CD4-positive, alpha-beta T cell treated with Interleukin-17A for 1 hour (primary cell): ENCODE measurements at places on chromosomes 7 and 10.
A peak's percentile ranks its signal among the peaks of the same experiment; 100 is the strongest.

- no peak for DNase-seq
These were observed 112.9 kb upstream of the ZNF746 start for GRCh38 chr7:149610441-149611011.

GRCh38 chr10:53108317-53108934 lies 335.8 kb upstream of the MBL2 start:
- no peak for DNase-seq

DNA sequence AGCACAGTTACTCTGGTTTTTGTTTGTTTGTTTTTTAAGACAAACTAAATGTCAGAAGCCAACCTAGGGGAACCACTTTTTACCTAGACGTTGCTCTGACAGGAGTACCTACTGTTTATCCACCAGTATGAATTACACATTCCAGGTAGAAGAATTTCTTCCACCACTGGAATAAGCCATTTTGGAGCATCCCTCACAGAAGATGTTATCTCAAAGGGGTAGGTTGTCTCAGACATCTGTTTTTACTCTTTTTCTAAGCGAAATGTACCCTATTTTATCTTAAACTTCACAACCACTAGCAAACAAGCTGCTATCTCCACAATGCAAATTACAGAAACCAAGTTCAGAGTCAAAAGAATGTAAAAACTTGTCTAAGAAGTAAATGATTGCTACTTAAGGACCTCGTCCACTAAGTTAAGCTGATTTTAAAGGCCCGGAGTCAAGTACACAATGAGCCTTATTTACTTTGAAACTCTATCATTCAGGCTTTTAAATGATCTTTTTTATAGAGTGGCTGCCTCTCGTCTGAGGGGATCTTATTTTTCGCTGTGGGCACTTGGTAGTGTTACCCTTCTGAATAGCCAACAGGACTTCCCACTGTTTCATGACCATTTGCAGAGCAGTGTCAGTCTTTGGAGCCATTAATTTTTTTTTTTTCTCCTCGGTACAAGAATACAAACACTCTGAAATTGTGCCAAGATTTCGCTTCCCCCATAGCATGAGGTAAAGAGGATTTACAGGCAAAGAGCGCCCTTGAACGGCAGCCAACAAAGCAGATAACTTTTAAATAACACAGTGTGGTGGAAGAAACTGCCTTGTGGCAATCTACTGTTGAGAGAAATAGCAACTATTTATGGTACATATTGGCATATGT lies 15.7 kb upstream of the ARMC3 start:
- DNase-seq, result no peak

GRCh38 chr7:131011432-131011742 lies 277.4 kb upstream of the KLF14 start:
- no peak for DNase-seq

GRCh38 chr7:139619367-139619657 lies 95.8 kb downstream of the CLEC2L start:
- no peak for DNase-seq

- DNase-seq, result no peak
These were observed 59.4 kb upstream of the ZNF438 start for GRCh38 chr10:31090894-31091607.

DNA sequence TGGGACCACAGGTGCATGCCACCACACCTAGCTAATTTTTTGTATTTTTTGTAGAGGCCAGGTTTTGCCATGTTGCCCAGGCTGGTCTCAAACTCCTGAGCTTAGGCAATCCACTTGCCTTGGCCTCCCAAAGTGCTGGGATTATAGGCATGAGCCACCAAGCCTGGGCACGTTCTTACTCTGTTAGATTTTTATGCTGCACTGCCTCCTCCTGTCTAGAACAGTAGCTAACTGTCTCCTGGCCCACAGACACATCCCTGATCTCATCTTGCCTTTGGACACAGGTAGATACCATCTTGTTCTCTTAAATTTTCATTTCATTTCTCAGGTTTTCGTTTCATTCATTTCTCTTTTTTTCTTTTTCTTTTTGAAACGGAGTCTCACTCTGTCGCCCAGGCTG lies 41.1 kb downstream of the BLVRA start:
- DNase-seq, result no peak

- DNase-seq, result no peak
These were observed 110.8 kb upstream of the LRGUK start for GRCh38 chr7:134016223-134016941.

DNA sequence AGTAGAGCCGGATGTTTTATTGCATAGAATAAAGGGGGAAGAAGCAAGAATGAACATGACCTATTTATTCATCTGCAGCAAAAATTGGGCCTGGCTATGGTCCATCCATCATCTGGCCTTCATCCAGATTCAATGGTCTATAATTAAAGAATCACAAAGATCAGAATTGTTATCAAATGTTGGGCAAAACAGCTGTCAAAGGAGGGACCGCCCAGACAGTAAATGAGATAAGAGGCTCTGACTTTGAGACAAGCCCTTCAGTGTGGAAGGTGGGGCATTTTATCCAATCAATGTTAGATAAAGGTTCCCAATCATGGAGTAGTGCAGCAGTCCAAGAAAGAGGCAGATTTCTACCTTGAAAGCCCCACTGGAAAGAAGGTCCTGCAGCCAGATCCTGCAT lies 153.5 kb downstream of the PARD3 start:
- DNase-seq, result no peak

DNA sequence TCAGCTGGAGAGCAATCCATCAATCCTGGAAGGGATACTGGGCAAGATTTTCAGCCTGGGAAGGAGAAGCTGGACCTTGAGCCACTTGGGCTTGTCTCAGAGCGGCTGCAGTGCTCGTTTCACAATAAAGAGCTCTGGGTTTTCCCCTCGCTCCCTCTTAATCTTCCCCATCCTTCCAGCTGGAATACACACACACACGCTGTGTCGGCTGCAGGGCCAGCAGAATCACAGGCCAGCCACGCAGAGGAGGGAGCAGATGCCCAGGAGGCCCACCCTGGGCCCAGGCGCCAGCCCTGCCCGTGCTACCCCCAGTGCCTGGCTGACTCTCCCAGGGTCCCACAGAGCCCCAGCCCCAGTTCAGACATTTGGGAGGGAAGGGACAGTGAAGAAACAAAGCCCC lies 255.1 kb downstream of the TNS3 start:
- no peak for DNase-seq

DNA sequence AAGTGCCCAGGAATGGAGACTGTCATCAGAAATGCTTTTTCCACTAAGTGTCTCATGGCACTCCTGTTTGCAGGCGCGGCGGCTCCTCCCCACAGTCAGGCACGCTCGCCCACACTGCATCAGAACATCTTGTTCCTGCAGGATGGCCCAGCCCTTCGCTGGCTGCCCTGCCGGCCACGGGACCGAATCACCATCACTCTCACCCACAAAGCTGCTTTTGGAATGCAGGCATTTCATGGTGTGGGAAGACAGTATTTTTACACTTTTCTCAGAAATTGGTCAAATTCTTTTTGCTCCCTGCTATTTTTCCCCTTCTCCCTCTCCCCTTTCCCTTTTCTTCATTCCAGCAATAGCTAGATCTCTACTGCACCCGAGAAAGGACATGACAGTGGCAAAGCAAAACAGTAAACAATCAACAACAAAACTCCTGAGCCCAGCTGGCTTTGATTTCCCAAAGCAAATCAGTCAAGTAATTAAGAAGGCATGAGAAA lies 176.1 kb upstream of the TNS3 start:
- DNase-seq, result no peak

- DNase-seq, result no peak
These were observed 630.0 kb downstream of the NRG3 start for GRCh38 chr10:82505009-82505408.

GRCh38 chr7:132451161-132451560 lies 125.1 kb downstream of the PLXNA4 start:
- DNase-seq, result peak; percentile 55

GRCh38 chr10:11587722-11588259 lies 23.7 kb downstream of the USP6NL start:
- DNase-seq, result no peak

- no peak for DNase-seq
These were observed 225.4 kb downstream of the DKK1 start for GRCh38 chr10:52539463-52539862.

DNA sequence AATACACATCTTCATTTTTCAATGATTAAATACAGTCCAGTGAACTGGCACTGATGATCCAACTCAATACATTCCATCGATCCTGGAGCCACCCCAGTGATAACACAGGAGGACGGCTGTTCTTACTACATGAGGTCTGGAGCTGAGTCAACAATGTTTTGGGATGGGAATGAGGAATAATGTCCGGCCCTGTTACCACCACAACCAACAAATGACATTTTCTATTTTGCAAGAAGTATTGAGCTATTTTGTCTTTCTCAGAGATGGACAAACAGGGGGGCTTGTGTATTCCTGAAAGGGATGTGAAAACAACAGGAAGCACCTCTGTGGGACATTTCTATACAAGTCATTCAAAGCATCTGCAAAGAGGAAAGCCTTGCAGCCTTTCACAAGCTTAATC lies 249.2 kb downstream of the PARD3 start:
- DNase-seq, result no peak

DNA sequence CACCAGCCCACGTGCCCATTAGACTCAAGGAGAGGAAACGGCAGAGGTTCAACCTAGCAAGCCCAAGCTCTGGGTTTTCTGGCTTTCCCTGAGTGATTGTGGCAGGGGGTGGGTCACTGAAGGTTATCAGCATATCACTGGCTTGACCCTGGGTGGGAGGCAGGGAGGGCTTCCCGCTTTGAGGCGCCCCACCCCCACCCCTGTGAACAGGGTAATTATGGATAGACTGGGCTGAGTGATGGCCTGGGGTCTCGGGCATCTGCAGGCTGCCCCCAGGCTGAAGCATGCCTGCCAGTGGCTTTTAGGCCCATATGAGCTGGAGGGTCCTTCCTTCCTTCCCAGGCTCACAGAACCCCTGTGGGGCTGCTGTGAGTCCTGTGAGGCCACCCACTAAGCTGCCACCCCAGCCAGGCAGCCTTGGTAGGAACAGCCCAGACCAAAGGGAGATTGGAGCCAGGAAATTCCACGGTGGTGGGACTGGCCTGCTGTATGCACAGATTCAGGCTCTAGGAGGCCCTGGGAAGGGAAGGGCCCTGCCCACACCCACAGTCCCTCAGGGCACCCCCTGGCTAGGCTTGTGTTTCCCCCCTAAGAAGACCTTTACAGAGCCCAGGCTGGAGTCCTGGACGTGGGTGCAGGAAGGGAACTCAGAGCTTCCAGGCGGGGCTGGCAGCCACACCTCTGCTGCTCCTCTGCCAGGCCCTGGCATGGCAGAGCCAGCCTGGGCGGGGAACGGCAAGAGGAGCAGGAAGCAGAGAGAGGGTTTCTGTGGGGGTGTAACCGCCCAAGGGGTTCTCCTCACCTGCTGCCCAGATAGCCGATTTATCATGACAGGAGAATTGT lies 33.1 kb downstream of the GPRIN2 start:
- DNase-seq, result no peak

GRCh38 chr10:113927440-113927839 lies 73.0 kb downstream of the NHLRC2 start:
- DNase-seq, result no peak

DNA sequence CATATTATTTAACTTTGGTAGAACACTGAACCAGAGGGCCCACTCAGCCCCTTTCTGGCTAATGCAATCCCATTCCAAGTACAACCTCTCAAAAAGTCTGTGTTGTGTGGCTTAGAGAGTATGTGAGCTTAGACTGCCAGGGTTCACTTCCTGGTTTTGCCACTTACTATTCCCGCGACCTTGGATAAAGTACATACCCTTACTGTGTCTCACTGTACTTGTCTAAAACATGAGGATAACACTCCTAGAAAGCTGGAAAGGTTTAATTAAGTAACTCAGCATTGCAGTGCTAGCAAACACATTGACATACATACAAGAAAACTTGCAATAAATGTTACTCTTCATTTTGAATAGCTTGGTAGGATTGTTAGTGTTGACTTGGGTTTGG lies 215.8 kb downstream of the CHCHD3 start:
- no peak for DNase-seq
